ENCODE measurements at places on chromosomes 13 and 19.

GRCh38 chr13:38042771-38043170 is 173.2 kb upstream of the TRPC4 start:
- DNase-seq, result no peak

DNA sequence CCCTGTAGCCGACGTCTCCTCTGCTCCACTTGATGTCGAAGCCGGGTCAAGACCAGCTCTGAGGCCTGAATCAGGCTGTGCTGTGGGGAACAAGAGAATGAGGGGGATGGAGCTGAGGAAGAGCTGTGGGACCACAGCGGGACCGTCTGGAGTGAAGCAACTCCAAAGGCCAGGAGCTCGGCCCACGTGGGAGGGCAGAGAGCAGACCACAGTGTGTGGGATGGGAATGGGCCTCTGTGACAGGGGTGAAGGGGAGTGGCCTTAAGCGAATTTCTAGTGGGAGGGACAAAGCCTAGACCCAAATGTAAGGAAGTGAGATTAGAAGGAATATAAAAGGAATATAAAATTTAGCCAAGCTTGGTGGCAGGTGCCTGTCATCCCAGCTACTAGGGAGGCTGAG is 3.8 kb upstream of the SLC8A2 start:
- no peak for DNase-seq

GRCh38 chr13:95020298-95020987 is 280.8 kb downstream of the ABCC4 start:
- no peak for DNase-seq

DNA sequence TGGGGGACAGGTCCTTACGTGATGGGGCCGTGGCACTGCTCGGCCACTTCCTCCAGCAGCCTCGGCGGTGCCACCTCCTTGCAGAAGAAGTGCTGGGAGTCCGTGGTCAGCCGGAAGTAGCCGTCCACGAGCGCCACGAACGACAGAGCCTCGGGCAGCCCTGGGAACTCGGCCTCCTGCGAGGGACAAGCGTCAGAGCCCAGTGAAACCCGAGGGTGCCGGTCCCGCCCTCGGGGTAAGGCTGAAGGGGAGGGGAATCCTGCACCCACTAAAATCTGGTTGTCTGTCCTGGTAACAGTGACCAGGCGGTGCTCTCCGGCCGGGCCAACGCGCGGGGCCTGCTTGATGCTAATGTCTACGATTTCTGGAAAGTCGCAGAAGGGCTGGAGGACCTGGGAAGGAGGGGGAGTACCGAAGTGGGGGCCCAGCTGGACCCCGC is 6.4 kb downstream of the JAK3 start:
- DNase-seq, result no peak

DNA sequence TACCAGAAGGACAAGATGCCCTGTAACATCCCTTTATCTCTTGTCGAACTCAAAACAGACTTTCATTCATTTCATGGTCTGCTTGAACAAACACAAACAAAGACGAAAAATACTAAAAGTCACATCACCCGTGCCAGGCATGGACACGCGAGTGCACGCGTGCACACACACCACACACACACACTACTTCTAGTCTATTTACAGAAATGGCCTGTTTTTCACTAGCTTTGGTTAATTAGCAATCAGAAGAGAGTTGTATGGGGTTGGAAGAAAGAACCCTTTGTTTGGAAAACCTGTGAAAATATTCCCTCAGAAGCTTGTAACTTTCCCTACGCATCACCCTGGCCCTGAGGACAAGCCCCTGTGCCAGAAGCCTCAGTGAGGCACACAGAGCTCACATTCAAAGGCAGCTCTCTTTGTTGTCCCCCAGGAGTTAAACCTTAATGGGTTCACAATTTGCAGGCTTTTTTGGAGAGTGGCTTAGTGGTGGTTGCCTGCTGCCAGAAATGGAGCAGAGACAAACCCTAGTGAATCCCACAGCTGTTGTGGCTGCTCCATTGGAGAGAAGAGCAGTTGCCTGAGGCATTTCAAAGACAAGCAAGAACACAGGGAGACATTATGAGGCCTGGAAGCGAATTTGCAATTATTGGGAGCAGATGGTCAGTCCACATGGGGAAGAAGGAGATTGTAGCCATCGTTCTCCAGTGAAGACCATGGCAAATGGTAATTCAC is 55.9 kb downstream of the STARD13 start:
- no peak for DNase-seq

GRCh38 chr13:85853161-85853894 is 54.1 kb upstream of the SLITRK6 start:
- DNase-seq, result no peak

DNA sequence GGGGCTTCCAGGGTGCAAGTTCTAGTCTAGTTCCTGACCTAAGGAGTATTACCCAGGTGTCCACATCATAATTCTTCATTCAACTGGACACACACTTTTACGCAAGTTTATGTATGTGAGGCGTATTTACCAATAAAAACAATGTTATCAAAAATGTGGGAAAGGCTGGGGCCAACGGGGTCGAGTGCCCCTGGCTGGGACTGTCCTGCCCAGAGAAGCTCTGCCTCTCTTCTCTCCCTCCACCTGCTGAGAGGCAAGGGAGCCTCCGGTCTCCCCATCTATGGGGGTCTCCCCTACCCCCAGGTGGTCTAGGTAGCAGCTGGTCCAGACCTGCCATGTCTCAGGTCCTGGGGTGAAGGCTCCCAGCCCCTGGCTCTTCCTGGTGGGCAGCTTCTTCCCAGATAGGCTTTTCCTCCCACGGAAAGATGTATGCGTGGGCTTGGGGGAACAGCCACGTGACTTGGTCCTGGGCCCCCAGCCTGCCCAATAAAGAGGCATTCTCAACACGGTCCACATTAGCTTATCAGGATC is 132.4 kb downstream of the USP12 start:
- DNase-seq, result peak; percentile 18

DNA sequence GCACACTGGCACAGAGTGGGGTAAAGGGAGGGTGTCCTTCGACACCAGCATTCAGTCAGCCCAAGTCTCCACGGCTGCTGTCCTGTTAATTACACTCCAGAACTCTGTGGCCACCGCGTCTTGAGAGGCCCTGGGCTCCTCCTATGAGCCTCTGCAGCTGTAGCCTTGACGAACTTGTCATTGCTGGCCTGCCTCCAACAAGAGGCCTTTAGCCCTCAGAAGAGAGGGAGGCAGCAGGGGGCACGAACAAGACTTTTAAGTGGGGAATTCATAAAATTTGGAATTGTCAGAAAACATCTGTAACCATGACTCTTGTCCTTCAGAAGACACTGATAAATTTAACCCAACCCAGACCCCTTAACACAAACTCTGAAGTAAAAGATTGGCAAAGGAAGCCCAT is 241.9 kb downstream of the UQCRFS1 start:
- DNase-seq, result no peak

GRCh38 chr13:48158290-48158689 is 63.4 kb upstream of the MED4 start:
- DNase-seq, result no peak

DNA sequence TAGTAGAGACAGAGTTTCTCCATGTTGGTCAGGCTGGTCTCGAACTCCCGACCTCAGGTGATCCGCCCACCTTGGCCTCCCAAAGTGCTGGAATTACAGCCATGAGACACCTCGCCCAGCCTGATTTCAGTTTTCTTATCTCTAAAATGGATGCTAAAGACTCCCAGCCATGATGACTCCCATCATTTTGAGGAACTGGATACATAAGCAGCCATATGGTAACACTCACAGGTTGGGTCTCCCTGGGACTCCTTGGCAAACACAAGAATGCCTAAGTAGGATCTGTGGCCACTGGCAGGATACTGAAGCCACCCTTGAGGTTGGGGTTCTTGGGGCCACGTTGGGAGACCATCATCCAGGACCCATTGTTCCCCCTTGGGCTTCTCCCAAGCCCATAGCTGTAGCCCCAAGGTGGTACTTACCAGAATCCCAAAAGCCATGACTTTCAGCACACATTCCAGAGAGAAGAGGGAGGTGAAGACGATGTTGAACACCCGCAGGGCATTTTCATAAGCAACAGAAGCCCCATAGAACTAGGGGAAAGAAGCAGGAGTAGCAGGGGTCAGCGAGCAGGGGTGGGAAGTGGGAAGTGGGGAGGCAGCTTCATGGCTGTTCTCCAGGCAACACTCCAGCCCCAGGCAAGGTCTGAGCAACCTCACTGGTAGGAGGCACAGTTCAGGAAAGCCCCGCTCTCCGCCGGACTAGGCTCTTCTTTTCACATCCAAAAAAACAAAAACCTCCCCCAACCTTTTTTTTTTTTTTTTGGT is 102.5 kb downstream of the IER2 start:
- no peak for DNase-seq

DNA sequence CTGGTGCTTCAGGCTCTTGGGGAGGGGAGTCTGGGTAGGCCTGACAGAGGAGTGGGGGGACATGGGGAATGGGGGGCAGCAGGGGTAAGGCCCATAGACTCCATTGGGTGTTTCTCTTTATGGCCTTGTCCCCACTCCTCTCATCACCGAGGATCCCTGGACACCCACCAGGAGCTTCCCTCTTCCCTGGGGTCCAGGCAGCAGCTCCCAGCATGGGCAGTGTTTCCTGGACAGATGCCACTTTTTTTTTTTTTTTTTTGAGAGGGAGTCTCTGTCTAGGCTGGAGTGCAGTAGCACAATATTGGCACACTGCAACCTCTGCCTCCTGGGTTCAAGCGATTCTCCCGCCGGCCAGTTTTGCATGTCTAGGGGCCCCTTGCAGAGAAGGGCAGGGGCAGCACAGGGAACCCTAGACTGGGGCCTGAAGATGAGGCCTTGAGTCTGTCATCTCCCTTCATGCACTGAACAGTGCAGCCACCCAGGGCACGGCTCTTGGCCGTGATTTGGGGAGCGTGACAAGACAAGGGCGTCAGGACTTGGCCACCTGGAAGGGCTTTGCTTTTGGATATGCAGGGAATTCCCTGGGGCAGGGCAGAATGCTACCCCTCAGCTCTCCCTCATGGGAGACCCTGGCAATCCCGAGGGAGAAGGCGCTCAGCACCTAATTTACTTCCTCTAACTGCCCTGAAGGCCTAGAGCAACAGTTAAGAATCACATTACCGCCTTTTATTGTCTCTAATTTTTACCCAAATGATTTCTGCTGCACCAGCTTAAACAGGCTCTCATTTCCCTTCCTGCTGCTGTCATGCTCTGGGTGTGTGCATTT is 213.9 kb upstream of the ZNF536 start:
- no peak for DNase-seq

DNA sequence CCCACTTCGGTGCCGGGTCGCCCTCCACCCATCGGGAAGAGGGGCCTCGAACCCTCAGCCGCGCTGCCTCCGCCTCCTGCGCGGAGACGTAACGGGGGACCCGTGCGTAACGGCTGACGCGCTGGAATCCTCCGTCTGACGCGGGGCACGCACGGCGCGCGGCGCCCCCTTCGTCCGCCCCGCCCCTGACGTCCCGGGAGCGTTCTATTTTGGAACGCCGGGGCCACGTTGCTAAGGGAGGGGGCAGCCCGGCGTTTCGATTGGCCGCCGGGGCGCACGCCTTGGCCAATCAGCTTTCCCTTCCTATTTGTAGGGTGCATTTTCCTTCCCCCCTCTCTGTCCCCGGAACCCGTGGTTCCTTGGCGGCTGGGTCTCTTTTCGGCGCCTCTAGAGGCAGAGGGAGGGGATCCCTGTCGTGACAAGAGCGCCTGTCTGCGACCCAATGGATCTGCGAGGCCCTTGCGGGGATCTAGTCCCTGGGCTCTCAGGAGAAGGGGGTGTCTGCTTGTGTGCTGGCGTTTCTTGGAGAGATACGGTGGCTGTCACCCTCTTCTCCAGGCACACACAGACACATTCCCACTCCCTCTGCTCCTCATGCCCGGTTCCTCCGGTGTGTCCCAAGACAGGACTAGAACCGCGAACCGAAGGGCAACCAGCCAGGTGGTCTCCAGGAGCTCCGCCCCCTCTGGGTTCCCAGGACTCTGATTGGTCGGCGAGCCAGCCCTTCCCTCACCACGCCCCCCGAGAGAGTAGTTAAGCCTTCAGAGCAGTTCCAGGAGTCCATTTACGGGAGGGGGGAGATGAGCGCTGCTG is 1.5 kb downstream of the FOSB start:
- DNase-seq, result peak; percentile 95

DNA sequence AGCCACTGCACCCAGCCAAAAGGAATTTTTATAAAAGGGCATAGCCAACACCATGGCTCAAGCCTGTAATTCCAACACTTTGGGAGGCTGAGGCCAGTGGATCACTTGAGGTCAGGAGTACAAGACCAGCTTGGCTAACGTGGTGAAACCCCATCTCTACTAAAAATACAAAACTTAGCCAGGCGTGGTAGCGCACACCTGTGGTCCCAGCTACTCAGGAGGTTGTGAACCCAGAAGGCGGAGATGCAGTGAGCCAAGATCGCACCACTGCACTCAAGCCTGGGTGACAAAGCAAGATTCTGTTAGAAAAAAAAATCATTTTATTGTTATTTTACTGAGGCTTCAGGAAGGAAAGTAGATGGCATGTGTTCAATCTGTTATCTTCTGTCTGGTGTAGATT is 31.3 kb upstream of the FOXO1 start:
- DNase-seq, result no peak

DNA sequence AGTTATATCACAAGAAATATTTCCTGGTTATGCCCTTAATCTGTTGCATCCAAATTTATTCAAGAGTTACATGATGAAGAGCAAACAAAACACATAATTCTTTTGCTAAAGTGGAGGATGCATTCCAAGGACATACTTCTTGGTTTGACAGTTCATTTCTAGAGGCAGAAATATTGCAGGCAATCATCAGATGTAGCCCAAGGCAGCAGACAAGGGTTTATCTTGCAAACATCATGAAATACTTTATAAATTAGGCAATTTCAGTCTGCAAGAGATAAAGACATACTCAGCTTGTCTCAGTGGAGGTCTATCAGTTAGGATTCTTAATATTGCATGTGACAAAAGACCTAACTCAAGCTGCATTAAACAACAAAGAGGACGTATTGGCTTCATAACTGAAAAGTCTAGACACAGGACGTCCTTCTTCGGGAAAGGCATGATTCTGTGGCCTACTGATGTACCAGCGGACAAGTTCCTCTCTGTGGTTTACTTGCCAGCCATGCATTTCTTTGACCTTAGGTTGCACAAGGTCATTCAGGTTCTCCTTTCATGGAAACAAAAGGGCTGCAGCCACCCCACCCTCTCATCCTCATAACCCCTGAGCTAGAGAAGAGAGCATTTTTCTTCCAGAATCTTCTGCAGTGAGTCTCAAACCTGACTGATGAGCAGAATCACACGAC is 204.1 kb downstream of the KATNAL1 start:
- DNase-seq, result no peak

GRCh38 chr19:1942934-1943555 is 2.1 kb downstream of the CSNK1G2 start:
- DNase-seq, result no peak

DNA sequence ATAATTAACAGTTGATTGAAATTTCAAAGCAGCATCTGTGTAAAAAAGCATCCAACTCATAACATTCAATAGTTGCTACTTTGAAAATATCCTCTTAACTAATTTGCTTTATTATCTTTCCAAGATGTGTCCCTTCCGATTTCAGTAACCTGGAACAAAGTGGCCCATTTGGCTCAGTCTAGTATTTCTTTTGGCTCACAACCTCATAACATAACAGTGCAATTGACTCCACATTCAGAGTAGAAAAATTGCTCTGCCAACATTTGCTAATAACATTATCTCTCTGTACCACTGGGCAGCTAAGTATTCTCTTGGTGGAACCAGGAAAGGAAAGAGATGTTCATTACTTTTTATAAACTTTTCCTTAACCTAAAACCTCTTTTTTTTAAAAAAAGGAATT is 571.1 kb upstream of the ARGLU1 start:
- DNase-seq, result no peak

- no peak for DNase-seq
These were observed 32.4 kb downstream of the DHRS12 start for GRCh38 chr13:51771418-51772104.

- DNase-seq, result no peak
These were observed 151.7 kb downstream of the DCLK1 start for GRCh38 chr13:35979361-35979951.

GRCh38 chr19:7926727-7927604 is 1.0 kb upstream of the CTXN1 start:
- peak; percentile 23 for DNase-seq

Measured in D341Med (cell line).